ENCODE measurements at places on chromosomes 13 and 19.

DNA sequence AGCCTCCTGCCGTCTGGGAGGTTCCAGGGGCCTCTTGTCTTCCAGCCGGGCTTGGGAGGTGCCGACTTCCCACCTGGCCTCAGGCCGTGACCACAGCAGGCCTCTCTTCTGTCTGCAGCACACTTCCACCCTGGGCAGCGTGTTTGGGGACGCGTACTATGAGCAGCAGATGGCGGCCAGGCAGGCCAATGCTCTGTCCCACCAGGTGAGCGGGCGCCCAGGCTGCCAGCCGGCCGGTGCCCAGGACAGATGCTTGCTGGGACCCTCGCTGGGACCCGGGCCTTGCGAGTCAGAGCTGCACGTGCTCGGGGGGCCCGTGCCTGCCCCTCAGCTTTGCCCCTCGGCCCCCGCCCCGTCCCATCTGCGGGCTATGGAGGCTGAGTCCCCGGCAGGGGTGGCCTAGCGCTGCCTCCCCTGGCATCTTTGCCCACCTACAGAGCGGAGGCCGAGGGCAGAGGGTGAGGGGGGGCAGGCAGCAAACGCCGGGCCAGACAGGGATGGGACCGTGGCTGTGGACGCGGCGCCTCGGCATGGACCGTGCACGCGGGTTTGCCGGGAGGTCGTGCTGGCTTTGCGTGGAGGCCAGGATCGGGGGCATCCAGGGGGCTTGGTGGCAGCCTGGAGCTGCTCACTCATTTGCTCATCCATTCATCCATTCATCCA, 16.2 kb downstream of the COMP start:
- no peak for DNase-seq

DNA sequence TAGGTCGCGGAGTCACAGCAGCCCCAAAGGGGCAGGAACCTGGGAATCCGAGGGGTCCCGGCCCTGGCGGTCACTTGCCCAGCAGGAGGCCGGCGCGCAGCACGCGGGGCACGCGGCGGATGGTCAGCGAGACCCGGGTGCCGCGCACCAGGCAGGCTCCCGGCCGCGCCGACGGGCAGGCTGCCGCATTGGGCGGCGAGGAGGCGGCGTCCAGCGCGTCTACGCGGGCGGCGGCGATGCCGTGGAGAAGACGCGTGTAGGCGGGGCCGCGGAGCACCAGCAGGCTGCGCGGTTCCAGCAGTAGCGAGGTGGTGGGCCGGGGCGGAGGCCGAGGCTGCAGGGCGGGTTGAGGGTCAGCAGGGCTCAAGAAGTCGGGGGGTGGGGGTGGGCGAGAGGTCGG, 607 bp upstream of the SYNE4 start:
- DNase-seq: peak; percentile 42

- no peak for DNase-seq
Observed at GRCh38 chr13:113862931-113863523, 849 bp downstream of the GAS6 start.

GRCh38 chr13:51397262-51397941, 55.4 kb downstream of the INTS6 start:
- no peak for DNase-seq

DNA sequence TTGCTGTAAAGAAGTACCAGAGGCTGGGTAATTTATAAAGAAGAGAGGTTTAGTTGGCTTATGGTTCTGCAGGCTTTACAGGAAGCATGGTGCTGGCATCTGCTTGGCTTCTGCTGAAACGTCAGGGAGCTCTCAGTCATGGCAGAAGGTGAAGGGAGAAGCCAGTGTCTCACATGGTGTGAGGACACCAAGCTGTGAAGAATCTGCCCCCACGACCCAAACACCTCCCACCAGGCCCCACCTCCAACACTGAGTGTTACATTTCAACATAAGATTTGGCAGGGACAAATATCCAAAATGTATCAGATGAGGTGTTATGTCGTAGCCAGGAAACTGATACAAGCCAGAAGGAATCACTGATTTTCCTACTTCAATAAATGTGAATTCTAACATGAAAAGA, 136.5 kb downstream of the CYSLTR2 start:
- DNase-seq: no peak

DNA sequence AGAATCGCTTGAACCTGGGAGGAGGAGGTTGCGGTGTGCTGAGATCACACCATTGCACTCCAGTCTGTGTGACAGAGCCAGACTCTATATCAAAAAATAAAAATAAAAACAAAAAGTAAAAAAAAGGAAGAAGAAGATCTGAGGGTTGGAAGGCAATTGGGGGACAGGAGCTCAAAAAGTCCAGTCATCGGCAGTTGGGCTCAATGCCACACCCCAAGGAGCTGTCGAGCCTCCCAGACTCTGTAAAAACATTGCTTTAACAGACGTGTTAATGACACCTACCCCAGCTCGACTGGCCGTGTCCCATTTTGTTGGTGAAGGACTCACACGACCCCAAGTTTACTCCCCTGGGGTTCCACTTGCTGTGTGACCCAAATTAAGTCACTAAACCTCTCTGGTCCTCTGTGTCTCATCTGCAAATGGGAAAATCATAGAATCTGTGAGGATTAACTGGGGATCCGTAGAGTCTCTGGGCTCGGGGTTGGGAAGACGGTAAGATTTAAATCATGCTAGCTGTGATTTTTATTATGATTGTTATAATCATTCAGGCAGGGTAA, 7.0 kb downstream of the GNA15 start:
- no peak for DNase-seq

Measured in stimulated activated CD4-positive, alpha-beta T cell treated with anti-CD3 and anti-CD28 coated beads, Interleukin-4, amount 100 ng/mL, for 48 hours (primary cell).